H1 (cell line): ENCODE measurements at places on chromosomes 6 and 20.
A peak's percentile ranks its signal among the peaks of the same experiment; 100 is the strongest.

- peaks cover 1% of the 10 kb centered on the region; the same call in 1 of the 2 replicates for H3K36me3 ChIP-seq
- H3K4me3 ChIP-seq = no peak overlapping the region
- H3K27ac ChIP-seq = no peak overlapping the region
- DNase-seq = no peak
Measured at GRCh38 chr6:3326981-3327380, 68.2 kb downstream of the PSMG4 start.

DNA sequence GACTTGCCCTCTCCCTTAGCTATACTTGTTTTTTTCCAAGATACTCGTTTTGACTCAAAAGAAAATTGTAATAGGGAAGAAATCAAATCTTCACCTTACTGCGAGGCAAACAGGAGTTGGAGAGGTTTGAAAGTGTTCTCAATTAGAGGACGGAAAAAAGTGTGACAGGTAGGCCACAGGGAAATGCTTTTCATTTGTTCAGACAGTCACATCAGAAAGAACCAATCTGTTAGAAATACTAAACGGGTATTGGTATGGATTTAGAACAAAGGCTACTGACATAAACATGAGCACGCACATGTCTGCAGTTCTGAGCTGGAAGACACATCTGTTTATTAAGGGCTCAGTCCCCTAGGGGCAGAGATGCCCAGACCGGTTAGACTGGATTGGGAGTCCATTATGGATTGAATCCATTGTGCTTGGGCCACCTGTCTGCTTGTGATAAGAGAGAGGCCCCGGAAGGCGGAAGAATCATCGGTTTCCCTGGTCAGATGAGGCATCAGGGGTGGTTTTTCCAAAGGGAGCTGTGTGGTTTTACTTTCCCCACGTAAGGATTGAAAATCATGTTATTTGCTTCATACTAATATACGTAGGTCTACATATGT lies 220.9 kb upstream of the MYLIP start:
- no peaks in the 10 kb centered on the region for H3K27me3 ChIP-seq
- peaks cover 23% of the 10 kb centered on the region for H3K4me1 ChIP-seq
- no peaks in the 10 kb centered on the region for H3K36me3 ChIP-seq

DNA sequence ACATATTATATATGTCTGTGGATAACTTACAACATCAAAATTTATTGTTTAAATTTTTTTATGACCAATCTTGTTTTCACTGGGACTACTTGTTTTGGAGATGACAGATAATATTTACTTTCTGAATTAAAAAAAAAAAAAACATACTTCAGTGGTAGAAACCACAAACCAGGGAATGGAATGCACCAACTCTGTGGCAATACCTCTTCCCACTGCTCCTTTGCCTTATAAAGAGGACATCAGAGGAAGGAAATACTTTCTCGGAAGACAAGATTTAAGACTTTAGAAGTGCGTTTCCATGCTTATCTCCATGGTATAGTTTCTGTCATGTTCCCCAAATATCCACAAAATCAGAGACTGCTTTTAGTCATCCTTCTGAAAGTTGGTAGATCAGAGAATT lies 1241.1 kb upstream of the EYS start:
- H3K27me3 ChIP-seq = no peaks in the 10 kb centered on the region
- no peak for DNase-seq
- H3K4me1 ChIP-seq = no peaks in the 10 kb centered on the region
- H3K4me3 ChIP-seq = no peak overlapping the region
- no peaks in the 10 kb centered on the region for H3K36me3 ChIP-seq

DNA sequence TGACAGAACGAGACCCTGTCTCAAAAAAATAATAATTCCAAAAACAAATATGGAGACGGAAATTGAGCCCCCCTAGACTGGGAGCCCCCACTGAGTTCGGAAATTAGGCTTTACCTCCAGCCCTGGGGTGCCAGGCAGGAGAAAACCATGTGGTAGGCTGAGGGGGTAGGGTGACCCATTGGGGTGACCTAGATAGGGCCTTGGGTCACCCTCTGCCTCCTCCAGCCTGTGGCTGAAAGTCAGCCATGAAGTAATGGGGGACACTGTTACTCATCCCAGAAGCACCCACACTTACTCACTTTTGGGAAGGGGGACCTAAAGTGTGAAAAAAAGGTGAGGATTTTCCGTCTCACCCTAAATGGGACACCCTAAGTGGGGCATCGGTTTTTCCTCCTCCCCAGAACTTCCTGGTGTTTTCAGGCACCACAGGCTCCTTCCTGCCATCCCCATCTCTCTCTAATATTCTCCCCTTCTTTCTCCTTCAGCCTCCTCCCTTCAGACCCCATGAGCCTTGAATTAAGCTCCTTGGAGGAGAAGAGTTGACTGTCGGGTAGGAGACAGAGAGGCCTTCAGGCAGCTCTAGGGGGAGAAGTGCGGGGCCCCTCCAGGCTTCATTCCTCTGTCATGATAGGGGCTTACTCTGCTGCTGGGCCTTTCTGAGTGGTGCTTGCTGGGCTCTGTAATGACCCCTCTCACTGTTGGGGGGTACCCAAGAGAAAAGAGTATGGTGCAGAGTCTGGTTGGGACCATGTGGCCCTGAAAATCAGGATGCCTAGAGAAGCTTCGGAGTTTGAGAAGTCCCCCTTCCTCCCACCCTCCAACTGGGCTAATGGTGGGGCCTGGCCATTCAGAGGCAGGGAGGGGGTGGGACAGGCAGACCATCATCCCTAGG lies 2.4 kb downstream of the LTB start:
- peaks cover 8% of the 10 kb centered on the region; the same call in 1 of the 2 replicates for H3K27me3 ChIP-seq
- DNase-seq = no peak
- H3K36me3 ChIP-seq = no peaks in the 10 kb centered on the region
- peak overlapping the region; percentile 54; the same call in 1 of the 2 replicates for H3K4me3 ChIP-seq
- no peak overlapping the region for H3K27ac ChIP-seq
- peaks cover 6% of the 10 kb centered on the region for H3K4me1 ChIP-seq

DNA sequence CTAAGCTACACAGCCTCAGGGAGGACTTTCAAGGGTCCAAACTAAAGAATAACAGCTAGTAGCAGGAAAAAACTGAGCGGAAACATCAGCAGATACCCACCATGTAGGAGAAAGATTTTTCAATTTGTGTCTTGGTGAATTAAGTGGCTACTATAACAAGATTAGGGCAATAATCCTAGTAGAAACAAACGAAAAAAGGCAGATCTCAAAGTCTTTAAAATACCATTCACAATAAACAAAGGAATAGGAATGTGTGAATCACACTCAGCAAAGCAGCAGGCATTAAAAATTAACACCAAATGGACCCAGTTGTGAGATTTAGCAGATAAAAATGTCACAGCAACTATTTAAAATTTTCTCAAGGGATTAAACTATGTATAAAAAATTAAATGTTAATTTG lies 761.2 kb downstream of the TENT5A start:
- H3K4me3 ChIP-seq = no peak overlapping the region
- H3K27ac ChIP-seq = no peak overlapping the region
- H3K27me3 ChIP-seq = no peaks in the 10 kb centered on the region
- DNase-seq = no peak

DNA sequence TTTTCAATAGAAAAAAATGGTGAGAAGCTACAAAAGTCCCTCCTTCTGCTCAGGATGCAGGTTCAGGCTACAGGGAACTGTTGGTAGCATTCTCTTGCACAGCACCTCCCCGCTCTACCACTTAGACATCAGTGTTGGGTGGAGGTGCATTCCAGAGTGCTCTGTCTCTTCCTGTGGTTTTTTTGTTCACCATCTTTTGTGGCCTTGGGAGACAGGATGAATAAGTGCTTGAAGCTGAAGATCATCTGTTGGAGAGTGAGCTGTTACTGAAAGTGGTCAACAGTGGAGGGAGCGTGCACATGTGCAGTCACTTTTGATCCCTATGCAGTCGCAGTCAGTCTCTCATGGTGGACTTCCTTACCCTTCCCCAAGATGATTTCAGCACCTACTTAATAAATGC lies 16.6 kb upstream of the BTBD3 start:
- peaks cover 3% of the 10 kb centered on the region for H3K4me1 ChIP-seq
- no peak for DNase-seq
- no peak overlapping the region for H3K27ac ChIP-seq
- H3K36me3 ChIP-seq = no peaks in the 10 kb centered on the region

DNA sequence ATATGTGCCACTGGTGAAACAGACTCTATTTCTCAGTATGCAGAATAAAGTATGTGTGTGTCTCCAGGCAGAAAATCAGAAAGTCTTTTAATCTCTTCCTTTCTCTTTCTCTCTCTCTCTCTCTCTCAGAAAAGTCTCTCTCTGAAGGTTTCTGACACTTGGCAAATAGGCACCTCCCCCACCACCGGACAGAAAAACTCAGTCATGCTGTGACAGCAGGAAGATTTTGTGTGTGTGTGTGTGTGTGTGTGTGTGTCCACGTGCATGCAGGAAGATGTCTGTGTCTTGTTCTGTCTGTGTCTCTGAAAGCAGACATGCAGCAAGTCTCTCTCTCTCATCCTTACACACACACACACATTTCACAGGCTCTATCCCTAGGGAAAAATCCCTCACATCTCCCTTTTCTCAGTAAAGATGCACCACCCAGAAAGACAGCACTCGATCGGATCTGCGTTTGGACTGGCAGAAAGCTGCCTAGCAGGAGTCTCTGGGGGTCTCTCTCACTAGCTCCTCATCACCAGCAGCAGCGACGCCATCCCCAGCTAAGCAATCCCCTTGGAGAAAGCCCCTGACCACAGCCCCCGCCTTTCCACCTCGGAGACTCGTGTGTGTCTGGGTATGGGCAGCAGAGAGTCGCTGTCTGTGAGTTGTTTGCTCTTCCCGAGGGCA lies 98.3 kb downstream of the EDN3 start:
- H3K27me3 ChIP-seq = peaks cover 5% of the 10 kb centered on the region
- no peaks in the 10 kb centered on the region for H3K36me3 ChIP-seq
- H3K4me3 ChIP-seq = no peak overlapping the region
- no peak overlapping the region for H3K27ac ChIP-seq
- H3K4me1 ChIP-seq = no peaks in the 10 kb centered on the region; the same call in 1 of the 2 replicates

DNA sequence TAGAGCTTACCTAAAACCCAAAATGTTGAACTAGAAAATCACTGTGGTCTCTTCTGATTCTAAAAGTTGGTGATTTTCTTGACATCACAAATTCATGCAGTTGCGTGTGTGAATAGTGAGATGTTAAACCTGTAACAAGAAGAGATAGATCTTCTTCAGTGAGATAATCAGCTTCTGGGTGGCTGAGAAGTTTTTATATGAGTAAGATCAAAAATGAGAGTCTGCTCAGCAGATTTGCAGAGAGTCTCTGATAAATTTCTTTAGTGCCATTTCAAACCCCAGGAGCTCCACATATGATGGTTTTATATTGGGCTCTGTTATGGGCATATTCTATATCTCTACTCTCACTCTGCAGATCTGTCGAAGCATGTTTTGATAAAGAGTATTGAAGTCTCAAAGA lies 185.4 kb downstream of the ZFAND3 start:
- no peak for DNase-seq
- H3K36me3 ChIP-seq = no peaks in the 10 kb centered on the region
- no peak overlapping the region for H3K4me3 ChIP-seq
- no peaks in the 10 kb centered on the region for H3K4me1 ChIP-seq
- H3K27me3 ChIP-seq = no peaks in the 10 kb centered on the region
- no peak overlapping the region for H3K27ac ChIP-seq

- H3K27me3 ChIP-seq = no peaks in the 10 kb centered on the region
- no peak overlapping the region for H3K27ac ChIP-seq
- no peak overlapping the region for H3K4me3 ChIP-seq
- H3K36me3 ChIP-seq = no peaks in the 10 kb centered on the region
- no peaks in the 10 kb centered on the region for H3K4me1 ChIP-seq
Measured at GRCh38 chr6:48714250-48714649, 603.3 kb upstream of the PTCHD4 start.

- H3K4me3 ChIP-seq = no peak overlapping the region
- DNase-seq = no peak
- H3K27me3 ChIP-seq = no peaks in the 10 kb centered on the region
- no peaks in the 10 kb centered on the region for H3K4me1 ChIP-seq
- H3K27ac ChIP-seq = no peak overlapping the region
Measured at GRCh38 chr20:49140411-49140810, 47.7 kb downstream of the STAU1 start.

GRCh38 chr6:109472132-109472995 lies 10.7 kb downstream of the ZBTB24 start:
- no peaks in the 10 kb centered on the region for H3K4me1 ChIP-seq
- H3K27me3 ChIP-seq = no peaks in the 10 kb centered on the region
- peaks cover 96% of the 10 kb centered on the region for H3K36me3 ChIP-seq

- no peak for DNase-seq
- H3K4me1 ChIP-seq = no peaks in the 10 kb centered on the region
- H3K36me3 ChIP-seq = no peaks in the 10 kb centered on the region
- no peak overlapping the region for H3K4me3 ChIP-seq
- no peaks in the 10 kb centered on the region for H3K27me3 ChIP-seq
Measured at GRCh38 chr6:64932486-64932885, 774.5 kb downstream of the EYS start.

DNA sequence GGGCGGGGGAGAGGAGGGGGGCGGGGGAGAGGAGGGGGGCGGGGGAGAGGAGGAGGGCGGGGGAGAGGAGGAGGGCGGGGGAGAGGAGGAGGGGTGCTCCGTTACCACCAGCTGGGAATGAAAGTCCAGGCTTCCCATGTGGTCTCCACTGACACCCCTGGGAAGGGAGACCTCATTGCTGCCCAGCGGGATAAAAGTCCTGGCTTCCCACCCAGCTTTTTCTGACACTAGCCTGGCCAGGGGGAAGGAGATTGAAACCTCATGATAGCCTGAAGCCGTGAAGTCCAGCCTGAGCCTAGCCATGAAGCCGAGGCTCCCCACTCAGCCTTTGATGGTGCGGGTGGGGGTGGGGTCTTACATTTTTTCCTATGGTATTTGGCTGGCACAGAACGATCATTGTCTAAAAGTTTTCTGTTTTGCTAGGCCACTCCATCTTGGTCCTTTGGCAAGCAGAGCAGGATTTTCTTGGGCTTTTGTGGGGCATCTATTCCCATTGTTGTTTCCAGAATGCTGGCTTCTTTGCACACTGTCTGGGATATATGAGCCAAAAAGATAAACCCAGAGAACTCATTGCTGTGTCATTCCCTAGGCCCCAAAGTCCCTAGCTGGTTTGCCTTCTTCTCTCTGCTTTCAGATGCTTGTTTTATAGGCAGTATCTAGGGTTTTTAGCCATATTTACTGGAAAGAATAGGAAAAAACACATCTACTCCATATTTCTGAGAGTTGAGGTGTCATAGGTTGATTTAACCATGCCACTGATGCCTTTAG lies 67.9 kb upstream of the RNF24 start:
- no peaks in the 10 kb centered on the region for H3K36me3 ChIP-seq
- peak; percentile 56 for DNase-seq
- H3K27me3 ChIP-seq = no peaks in the 10 kb centered on the region
- H3K4me1 ChIP-seq = peaks cover 3% of the 10 kb centered on the region
- H3K27ac ChIP-seq = no peak overlapping the region

DNA sequence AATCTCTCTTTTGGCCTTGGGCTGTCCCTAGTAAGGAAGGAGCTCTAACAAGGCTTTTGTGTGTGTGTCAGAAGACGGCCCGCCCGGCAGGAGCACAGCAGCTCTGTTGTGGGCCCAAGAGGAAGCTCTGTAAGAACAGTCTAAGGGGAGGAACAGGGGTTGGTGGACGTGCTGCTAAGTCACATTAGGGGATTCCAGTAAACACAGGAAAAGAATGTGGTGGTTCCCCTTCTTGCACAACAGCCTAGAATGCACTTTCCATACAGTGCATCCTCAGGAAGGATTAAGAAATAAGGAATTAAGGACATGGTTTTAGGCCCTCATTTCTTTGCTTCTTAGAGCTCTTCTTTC lies 114.5 kb downstream of the RNF144B start:
- H3K36me3 ChIP-seq = no peaks in the 10 kb centered on the region
- H3K4me1 ChIP-seq = no peaks in the 10 kb centered on the region
- H3K27ac ChIP-seq = no peak overlapping the region
- H3K4me3 ChIP-seq = no peak overlapping the region
- H3K27me3 ChIP-seq = no peaks in the 10 kb centered on the region
- DNase-seq = no peak
